ENCODE measurements at places on chromosomes 4 and X. TPM values are rescaled to one million over a fixed set of nuclear protein-coding genes. Genes with fewer than 3 reads are reported as not detected.

SPANXC gene
- total RNA-seq: not detected

DNA sequence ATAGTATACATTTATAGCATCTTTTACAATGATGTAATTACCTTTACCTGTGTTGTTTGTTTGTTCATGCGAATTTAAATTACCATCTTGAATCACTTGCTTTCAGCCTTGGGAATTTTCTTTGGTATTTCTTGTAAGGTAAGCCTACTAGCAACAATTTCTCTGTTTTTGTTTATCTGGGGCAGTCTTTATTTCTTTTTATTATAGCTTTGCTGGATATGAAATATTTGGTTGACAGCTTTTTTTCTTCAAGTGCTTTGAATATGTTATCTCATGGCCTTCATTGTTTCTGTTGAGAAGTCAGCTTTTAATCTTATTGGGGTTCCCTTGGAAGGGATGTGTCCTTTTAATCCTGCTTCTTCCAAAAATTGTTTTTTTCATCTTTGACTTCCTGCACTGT lies 292.8 kb upstream of the EDA2R start:
- DNase-seq: no peak

DNA sequence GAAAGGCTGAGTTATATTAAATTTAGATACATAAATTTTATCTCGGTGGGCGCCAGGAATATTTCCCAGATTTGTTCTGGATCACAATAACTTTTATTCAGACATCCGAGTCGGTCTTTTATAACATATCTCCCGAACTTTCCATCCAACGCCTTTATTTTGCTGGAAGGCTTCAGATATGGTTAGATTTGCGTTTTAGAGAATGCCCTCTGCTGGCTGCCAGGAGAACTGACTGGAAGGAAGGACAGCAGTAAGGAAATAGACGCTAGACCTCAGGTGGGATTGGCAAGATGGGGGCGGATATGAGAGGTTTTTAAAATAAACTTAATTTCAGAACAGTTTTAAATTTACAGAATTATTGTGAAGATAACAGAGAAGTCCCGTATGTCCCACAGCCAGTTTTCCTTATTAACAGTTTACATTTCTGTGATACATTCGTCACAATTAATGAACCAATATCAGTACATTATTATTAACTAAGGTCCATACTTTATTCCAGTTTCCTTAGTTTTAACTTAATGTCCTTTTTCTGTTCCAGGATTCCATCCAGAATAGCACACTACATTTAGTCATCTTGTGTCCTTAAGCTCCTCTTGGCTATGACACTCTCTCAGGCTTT lies 4.6 kb upstream of the KANTR start:
- DNase-seq: peak; percentile 64

- DNase-seq: no peak
These were observed 1.8 kb downstream of the DKK2 start for GRCh38 chr4:107034091-107034995.

SSX1 gene
- not detected for total RNA-seq

DNA sequence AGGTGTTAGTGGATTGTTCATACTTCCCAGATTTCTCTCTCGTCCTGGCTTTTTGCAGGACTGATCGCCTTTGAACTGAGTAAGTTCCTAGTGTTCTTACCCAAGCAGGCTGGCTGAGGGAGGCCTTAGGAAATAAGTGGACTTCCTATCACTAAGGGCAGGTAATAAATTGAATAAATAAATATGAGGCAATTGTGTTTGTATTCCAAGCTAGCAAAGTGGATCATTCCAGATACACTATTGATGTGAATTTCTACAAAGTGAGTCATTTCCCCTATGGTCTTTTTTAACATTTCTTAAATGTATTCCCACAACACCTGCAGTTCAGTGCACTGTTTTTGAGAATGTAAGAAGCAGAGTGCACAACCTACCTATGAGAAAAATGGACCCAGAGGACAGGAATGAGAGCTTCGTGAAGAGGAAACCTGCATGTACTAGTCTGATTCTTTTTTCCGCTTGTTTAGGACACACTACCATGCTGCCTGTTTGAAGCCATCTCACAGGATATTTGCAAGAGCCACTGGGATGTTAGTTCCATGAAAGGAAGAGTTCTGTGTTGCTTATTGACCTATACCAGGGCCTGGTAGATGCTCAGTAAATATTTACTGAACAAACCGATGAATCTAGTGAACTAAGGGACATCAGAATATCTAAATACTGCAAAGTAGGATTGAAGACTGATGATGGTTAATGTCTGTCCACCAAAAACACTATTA lies 29.0 kb upstream of the SMAD1 start:
- DNase-seq: no peak

DNA sequence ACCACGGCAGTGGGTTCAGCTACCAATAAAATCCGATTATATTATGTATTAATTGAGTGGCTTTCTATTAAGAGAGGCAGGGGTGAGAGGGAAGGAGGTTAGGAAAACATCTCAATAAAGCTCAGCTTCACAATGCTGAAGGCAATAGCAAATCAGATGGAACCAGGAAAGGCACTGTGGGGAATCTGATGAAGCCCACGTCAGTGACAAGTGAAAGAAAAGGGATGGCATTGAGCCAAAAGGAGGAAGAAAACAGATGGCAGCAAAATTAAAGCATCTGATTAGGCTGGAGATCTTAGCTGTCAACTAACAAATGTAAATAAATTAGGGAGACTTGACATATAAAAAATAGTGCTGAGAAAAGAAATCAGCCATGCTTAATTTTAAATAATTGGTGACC lies 180.9 kb downstream of the RASL11B start:
- no peak for DNase-seq

EGFL6 gene
- total RNA-seq: not detected

DNA sequence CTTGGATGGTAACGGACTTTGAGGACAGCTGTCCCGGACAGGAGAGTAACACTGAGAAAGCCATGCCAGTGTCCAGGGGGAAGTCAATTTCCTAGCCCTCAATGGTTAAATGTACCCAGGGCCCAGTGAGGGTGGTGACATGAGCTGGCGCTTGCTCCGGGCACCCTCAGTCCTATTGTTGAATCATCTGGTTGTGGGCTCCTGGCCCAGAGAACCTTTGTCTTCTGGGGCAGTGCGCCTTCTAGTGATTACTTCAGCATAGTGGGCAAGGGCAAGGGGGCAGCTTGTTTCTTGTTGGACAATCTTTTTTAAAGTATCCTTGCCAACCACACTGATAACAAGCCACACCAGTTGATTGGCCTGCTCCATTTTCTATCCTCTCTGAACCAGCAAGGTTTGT lies 30.9 kb upstream of the TRPC5 start:
- DNase-seq: no peak

- DNase-seq: no peak
These were observed 191.7 kb downstream of the TLL1 start for GRCh38 chr4:166064721-166065120.

KIAA1210 gene
- total RNA-seq: not detected

DNA sequence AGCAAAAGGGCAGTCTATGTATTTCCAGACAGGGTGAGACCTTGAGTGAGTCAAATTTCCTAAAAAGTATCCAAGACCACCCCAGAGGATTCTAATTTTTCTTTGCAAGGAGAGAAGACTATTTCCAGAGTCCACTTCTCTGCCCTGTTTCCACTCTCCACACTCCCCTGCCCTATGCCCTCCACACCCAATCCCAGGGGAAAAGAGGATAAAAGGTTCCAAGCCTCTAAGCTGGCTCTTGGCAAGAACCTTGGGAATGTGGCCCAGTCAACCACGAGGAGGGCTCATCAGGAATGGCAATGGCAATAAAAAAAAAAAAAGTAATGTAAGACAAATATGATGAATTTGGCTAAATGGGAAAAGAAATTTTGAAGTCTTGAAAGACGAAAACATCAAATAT lies 65.9 kb downstream of the SRPX start:
- DNase-seq: no peak

DNA sequence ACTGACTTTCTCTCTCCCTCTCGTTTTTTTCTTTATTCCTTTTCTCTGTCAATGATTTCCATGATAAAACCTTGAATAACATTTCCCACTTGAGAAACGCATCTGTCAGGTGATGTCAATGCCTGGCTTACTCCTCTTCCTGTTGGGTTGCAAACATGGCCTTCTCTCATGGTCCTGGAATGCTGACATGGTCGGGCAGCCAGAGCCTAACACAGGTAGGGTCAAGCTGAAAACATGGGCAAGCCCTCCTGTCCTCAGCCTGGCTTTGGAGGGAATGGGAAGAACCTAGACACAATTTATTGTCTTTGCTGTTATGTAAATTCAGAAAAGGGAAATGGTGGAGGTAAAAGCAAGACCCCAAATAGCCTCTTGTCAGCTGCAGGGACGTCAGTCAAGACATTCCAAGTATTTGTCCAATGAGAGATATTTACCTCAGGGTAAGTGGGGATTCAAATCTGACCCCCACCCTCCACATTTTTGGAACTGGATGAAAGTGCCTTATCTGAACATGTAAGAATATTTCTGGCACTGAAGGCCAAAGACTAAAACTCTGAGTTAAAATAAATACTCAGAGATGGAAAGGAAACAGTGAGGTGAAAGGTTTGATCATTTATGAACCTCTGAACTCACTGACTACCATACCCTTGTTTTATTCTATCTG lies 473.8 kb downstream of the SPRY1 start:
- DNase-seq: no peak

GAGE1 gene
- total RNA-seq: not detected

GRCh38 chr4:74456056-74456744 lies 11.3 kb downstream of the AREG start:
- peak; percentile 51 for DNase-seq
